ENCODE measurements at places on chromosomes 4 and X.

DNA sequence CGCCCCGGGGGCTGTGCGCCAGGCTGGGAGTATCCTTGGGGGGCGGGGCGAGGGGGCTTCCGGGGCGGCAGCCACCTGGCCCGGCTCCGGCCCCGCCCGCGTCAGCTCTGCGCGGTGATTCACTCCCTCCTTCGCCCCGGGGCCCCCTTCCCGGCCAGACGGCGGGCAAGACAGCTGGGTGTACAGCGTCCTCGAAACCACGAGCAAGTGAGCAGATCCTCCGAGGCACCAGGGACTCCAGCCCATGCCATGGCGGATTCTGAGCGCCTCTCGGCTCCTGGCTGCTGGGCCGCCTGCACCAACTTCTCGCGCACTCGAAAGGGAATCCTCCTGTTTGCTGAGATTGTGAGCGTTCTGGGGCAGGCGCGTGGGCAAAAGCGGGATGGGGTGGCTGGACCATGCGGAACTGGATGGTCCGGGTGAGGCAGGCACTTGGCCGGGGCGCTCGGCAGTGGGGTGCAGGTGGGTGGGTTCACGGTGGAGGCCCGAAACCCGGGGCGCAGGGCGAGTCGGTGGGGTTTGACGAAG is at the start of gene PLP2:
Gene PLP2, plus strand, starts transcription at position 147 of the 528 bp plus-strand sequence. Its CDS starts 103 bp downstream, at position 250.
- DNase-seq, result peak; percentile 52

GRCh38 chrX:53990171-53990570 is 54.1 kb downstream of the PHF8 start:
- no peak for DNase-seq

DNA sequence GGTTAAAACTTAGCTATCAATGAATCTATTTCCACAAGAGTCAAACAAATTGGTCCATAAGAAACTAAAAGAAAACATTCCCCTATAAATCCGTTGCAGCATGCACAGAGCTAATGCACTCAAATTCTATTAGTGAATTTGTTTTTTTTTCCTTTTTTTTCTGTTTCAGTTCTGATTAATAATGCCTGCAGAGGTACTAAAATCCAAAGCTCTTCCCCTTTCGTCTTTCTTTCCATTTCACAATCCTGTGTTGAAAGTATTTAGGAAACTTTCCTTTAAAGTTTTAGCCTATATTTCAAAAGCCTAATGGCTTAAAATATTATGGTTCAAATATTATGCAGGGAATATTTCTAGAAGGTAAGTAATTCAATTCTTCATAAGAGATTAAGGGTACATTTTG is 45.9 kb upstream of the VEGFD start:
- no peak for DNase-seq

GRCh38 chr4:123776267-123776666 is 379.7 kb downstream of the SPRY1 start:
- DNase-seq, result no peak

- no peak for DNase-seq
Measured at GRCh38 chr4:113689394-113689793, 72.1 kb downstream of the CAMK2D start.

DNA sequence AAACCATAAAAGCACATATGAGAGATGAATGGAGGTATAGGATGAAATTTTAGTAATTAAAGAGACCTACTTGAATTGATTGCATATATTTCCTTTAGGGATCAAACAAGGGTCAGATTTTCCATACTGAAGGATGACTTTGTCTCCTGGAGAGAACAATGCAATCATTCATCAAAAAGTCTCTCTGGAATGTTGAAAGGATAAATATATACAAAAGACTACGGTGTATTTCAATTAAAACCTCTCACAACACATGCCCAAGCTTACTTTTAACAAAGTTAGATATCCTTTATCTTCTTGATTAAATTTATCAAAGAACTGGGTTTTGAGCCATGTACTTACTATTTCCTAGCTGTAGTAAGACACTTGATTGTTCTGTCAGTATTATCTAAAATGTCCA is 36.8 kb upstream of the ADH7 start:
- DNase-seq, result no peak
